ENCODE measurements at places on chromosomes 5 and 9. TPM values are rescaled to one million over a fixed set of nuclear protein-coding genes. Genes with fewer than 3 reads are reported as not detected.

CDKN2A gene
- total RNA-seq: 0.24 TPM

- no peak for DNase-seq
Measured at GRCh38 chr5:95035891-95036685, 248.8 kb downstream of the MCTP1 start.

- no peak for DNase-seq
Measured at GRCh38 chr5:16975950-16976624, 40.0 kb upstream of the MYO10 start.

DNA sequence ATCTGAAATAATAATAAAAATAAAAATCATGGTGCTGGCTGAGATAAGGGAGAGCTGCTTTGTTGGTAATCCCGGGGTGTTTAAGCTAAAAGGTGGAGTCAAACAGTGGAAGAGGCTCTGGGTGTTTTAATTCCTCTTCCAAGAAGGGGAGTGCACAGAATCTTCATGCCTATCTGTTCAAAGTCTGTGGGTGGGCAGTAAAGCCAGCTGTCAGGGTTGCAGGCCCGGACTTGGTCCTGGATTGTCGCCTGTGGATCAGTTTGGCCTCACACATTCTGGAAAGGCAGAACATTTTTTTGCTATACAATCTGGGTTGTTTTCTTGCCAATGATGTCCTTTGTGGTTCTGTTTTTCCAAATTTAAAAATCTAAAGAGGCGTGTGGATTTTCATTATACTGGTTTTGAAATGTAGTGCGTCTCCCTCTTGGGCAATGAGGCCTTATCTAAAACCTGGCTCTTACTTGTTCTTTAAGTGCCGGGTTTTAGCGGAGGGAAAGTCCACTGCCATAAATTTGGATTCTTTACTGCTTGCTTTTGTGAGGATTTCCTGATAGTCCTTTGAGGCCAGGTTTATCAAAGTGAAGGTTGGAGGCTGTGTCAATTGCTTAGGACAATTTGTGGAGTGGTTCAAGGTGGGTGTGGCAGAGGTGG is 5.8 kb downstream of the ANKDD1B start:
- no peak for DNase-seq

ANKRD55 gene
- 0.29 TPM for total RNA-seq

GRCh38 chr9:90805006-90805996 is 3.7 kb downstream of the SYK start:
- DNase-seq: no peak

GRCh38 chr9:121860744-121861143 is 209.3 kb downstream of the DAB2IP start:
- peak; percentile 63 for DNase-seq

DNA sequence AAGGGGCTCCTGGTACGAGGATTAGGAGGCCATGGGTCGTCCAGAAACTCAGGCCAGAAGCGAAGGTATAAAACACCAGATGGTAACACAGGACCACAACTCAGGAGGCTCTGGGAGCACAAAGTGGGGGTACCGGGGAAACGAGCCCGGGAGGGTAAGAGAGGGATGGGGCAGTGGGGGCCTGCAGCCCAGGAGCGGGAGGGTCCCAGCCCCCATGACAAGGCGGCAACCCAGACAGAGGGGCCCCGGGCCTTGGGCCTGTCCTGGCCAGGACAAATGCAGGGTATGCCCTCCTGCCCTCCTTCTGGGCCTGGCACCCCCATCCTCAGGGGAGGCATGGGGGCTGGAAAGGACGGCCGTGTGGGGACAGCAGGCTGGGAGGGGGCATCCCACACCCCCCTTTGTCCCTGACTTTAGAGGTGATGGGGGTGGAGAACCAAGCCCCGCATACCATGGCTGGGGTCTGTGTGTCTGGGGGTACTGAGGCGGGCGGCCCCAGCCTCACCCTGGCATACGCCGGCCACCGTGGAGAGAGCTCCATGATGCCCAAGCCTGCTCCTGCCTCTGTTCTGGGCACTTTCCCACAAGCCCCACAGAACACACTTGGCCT is 47.0 kb upstream of the EXOC3 start:
- peak; percentile 13 for DNase-seq
